SK-N-SH (cell line): ENCODE measurements at places on chromosomes 7 and 10. TPM values are rescaled to one million over a fixed set of nuclear protein-coding genes. Genes with fewer than 3 reads are reported as not detected.

DNA sequence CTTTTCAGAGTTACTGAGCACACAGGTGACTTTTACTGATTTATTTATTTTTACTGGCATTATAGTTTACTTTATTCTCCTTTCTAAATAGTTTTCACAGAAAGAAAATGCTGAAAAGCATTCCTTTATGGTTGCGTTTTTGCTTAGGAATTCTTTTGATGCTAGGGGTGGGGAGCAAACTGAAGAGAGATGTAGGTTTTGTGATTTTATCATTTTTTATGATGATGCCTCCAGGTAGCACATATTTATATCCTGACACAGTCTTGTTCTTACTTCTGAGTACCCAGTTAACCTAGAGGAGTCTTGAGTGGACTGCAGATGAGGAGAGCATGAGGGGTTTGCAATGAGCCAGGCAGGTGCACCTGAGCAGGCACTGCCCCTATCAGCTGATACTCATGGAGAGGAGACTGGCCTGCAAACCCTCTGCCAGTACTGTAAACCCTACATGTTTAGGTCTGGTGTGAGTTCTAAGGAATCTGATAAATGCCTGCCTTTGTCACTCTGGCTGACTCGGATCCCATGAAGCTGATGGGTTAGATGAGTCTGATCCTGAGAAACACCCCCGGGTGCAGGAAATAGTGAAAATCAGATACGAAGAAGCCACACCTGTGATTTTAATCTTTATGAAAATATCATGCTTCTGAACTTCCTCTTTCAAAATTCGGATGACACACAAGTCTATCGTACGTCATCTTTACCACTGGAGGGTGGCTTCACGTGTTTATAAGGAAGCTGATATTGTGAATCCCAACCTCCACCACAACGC, 302.9 kb downstream of the WDR37 start:
- no peaks in the 10 kb centered on the region for H3K27me3 ChIP-seq
- no peak for DNase-seq
- no peaks in the 10 kb centered on the region for H3K36me3 ChIP-seq

- H3K36me3 ChIP-seq = no peaks in the 10 kb centered on the region
- H3K4me3 ChIP-seq = no peak overlapping the region
- no peak overlapping the region for H3K27ac ChIP-seq
- H3K27me3 ChIP-seq = peaks cover 38% of the 10 kb centered on the region; the same call in 1 of the 2 replicates
Observed at GRCh38 chr7:155943251-155943899, 131.1 kb upstream of the SHH start.

- H3K27ac ChIP-seq = no peak overlapping the region
- H3K27me3 ChIP-seq = peaks cover 33% of the 10 kb centered on the region
- no peak for DNase-seq
- H3K36me3 ChIP-seq = no peaks in the 10 kb centered on the region
Observed at GRCh38 chr7:50396856-50397255, 53.3 kb downstream of the FIGNL1 start.

GRCh38 chr10:128286762-128287500, 160.7 kb upstream of the MKI67 start:
- DNase-seq = peak; percentile 79
- no peaks in the 10 kb centered on the region for H3K27me3 ChIP-seq
- no peaks in the 10 kb centered on the region for H3K4me1 ChIP-seq
- no peak overlapping the region for H3K27ac ChIP-seq
- H3K4me3 ChIP-seq = no peak overlapping the region

GRCh38 chr10:34102893-34103506, 712.1 kb downstream of the PARD3 start:
- no peaks in the 10 kb centered on the region for H3K36me3 ChIP-seq
- no peaks in the 10 kb centered on the region for H3K4me1 ChIP-seq
- H3K27ac ChIP-seq = no peak overlapping the region
- no peaks in the 10 kb centered on the region for H3K27me3 ChIP-seq
- H3K4me3 ChIP-seq = no peak overlapping the region

GRCh38 chr10:50033481-50033880, 34.3 kb upstream of the WASHC2A start:
- no peaks in the 10 kb centered on the region for H3K36me3 ChIP-seq
- DNase-seq = no peak
- H3K27ac ChIP-seq = no peak overlapping the region
- no peak overlapping the region for H3K4me3 ChIP-seq
- no peaks in the 10 kb centered on the region for H3K4me1 ChIP-seq

DNA sequence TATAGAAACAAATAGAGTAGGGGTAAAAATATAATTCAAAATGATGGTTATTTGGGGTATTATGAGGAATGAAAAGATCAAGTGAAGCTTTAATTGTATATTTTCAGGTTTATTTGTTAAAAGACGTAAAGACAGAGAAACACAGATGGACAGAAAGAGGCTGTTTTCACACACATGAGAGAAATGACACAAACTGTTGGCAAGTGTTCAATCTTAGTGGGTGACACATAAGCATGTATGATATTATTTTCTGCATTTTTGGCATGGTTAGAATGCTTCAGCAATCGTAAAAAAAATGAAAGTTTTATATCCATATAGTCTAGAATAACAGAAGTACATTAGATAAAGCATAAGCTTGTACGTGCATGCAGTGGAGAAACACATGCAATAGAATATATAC, 464.4 kb upstream of the AKR1E2 start:
- H3K27me3 ChIP-seq = no peaks in the 10 kb centered on the region
- H3K36me3 ChIP-seq = no peaks in the 10 kb centered on the region
- no peak for DNase-seq
- no peak overlapping the region for H3K27ac ChIP-seq
- H3K4me3 ChIP-seq = no peak overlapping the region

GRCh38 chr7:87886875-87887274, 10.6 kb downstream of the DBF4 start:
- no peak overlapping the region; the same call in 1 of the 2 replicates for H3K4me3 ChIP-seq
- H3K27me3 ChIP-seq = no peaks in the 10 kb centered on the region
- H3K4me1 ChIP-seq = no peaks in the 10 kb centered on the region

- no peak for DNase-seq
- no peak overlapping the region for H3K27ac ChIP-seq
- H3K36me3 ChIP-seq = no peaks in the 10 kb centered on the region
Observed at GRCh38 chr10:77630507-77630848, 7.1 kb downstream of the KCNMA1 start.

DNA sequence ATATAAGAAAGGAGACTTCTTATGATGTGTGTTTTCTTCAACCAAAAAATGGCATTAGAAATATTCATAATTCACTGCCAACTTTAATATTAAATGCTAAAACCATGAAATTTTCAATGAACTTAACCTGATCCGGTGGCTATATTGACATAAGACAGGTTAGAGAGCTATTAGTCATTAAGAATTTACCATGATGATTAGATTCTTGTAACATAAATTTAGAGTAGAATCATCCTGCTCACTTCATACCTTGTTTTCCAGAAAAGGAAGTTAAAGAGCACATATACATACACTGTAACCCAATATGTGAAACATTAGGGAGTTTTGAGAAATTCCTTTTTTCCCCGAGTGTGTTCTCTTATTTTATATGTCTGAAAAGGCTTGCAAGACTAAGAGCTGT, 430.3 kb upstream of the SEMA3A start:
- no peak for DNase-seq
- H3K4me1 ChIP-seq = no peaks in the 10 kb centered on the region; the same call in 1 of the 2 replicates
- no peaks in the 10 kb centered on the region for H3K27me3 ChIP-seq
- no peak overlapping the region for H3K4me3 ChIP-seq
- peak overlapping the region; percentile 10; the same call in 1 of the 2 replicates for H3K27ac ChIP-seq

DNA sequence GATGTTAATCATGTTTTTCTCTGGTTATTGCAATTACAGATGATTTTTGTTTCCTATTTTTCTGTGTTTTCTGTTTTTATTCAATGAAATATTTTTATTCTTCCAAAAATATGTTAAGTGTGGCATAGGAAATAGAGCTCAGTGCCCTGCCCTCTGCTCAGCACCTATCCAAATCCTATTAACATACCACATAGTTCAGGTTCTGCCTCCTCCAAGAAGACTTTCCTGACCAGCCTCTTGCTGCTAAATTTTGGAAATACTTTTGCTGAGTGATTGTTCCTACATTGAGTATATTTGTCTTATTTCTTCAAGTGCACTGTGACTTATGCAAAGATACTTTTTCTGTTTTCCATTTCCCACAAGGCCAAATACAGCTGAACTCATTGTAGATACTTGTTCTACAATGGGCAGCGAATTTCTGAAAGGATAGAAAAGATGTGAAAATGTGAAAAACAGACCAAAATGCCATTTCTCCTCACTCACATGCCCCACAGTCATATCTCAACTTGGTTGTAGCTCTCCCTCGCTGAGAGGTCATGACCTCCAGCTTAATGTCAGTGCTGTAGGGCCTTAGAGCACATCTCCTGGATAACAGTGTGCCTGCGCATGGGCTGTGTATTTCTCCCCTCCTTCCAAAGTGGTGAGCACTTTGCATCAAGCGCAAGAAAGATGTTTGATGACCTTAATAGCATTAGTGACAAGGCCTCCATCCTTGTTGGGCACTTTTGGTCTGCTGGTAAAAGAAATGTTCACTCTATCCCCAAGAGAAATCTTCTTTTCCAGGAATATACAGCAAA, 677.3 kb downstream of the LRMDA start:
- no peaks in the 10 kb centered on the region for H3K27me3 ChIP-seq
- no peaks in the 10 kb centered on the region for H3K36me3 ChIP-seq
- no peak overlapping the region for H3K27ac ChIP-seq
- H3K4me3 ChIP-seq = no peak overlapping the region
- peaks cover 28% of the 10 kb centered on the region for H3K4me1 ChIP-seq

DNA sequence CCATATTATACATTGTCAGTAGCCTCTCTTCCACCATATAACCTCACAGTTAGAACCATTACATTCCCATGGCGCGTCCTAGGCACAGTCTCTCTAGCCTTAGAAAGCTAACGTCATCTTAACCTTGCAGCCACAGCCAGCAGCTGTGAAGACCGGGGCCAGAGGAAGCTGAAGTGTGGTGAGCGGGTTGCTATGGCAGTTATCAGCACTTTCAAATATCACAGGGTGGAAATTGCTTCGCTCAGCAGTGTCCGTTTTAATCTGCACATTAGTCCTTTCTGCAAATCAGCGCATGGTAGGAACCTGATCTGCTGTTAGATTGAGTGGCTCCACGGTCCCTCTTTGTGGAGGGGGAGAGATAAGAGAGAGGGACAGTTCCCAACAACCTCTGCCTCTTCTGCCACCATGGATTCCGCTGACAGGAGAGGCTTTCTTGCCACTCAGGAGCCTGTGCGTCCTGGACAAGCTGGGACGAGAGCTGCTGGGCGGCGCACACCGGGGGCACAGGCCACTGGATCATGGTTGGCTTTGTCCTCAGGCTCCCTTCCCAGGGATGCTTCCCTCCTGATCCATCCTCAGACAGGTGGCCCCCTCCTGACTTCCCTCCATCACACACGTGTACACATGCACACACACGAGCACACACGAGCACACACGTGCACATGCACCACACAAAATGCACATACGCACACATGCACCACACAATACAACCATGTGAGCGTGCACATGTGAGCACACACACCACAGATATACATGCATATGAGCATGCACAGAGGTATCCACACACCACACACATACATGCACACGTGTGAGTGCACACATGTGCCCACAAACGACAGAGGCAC, 93.8 kb downstream of the WDR37 start:
- peaks cover 26% of the 10 kb centered on the region for H3K4me1 ChIP-seq
- H3K36me3 ChIP-seq = no peaks in the 10 kb centered on the region
- no peaks in the 10 kb centered on the region for H3K27me3 ChIP-seq
- H3K27ac ChIP-seq = no peak overlapping the region

DNA sequence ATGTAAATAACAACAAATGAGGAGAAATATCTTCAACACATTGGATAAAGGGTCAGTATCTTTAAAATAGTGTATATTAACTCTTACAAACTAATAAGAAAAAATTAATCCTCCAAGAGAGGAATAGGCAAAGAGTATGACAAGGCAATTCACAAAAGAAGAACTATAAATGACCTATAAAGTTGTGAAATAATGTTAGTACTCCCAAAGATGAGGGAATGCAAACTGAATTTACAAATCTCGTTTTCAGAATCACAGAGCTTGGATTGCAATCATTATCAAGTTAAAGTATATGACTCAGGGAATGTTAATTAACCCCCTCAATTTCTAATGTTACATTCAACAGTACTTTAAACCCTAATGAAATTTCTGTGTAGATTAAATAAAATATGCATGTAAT, 87.3 kb upstream of the TARP start:
- no peak overlapping the region for H3K27ac ChIP-seq
- H3K4me3 ChIP-seq = no peak overlapping the region
- DNase-seq = no peak
- H3K4me1 ChIP-seq = no peaks in the 10 kb centered on the region

DNA sequence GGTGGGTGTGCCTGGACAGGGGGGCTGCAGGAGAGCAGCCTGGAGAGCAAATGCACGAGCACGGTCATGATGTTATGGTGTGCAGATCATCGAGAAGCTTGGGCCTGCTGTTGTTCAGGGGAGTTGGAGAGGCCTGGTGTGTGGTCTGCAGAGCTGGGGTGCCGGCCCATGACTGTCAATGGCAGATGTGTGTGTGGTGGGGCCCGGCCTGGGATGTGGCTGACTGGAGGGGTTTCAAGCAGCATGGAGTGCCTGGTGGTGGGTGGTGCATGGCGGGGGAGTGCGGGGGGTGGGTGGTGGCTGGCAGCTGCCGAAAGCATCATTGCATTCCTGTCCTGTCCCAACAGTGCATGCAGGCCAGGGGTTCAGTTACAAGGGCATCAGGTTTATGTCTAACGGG, 122.6 kb downstream of the DOCK1 start:
- peaks cover 72% of the 10 kb centered on the region for H3K36me3 ChIP-seq
- no peak overlapping the region for H3K4me3 ChIP-seq
- H3K4me1 ChIP-seq = no peaks in the 10 kb centered on the region
- no peaks in the 10 kb centered on the region for H3K27me3 ChIP-seq

- no peaks in the 10 kb centered on the region; the same call in 1 of the 2 replicates for H3K27me3 ChIP-seq
- H3K4me1 ChIP-seq = no peaks in the 10 kb centered on the region
- no peak overlapping the region for H3K4me3 ChIP-seq
- DNase-seq = no peak
- H3K36me3 ChIP-seq = no peaks in the 10 kb centered on the region
Observed at GRCh38 chr7:64892666-64893309, 10.3 kb upstream of the ZNF273 start.

DNA sequence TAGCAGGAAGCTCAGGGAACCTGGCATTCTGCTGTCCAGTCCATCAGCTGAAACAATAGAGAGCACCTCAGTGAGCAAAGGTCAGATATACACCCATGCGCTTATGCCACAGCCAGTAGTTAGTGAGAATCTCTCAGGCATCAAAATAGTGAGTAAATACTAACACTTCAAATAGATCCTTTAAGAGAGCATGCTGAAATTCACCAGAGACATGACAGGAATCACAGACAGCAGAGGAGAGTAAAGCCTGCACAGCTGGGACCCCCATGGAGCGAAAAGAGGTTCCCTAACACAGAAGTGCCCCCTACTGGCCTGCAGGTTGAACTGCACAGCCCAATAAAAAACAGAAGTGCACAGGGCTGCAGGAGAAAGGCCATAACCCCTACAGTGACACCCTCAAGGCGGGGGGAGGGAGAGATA, 57.6 kb upstream of the ANTXRL start:
- no peaks in the 10 kb centered on the region for H3K36me3 ChIP-seq
- H3K27ac ChIP-seq = no peak overlapping the region
- no peaks in the 10 kb centered on the region for H3K27me3 ChIP-seq
- H3K4me1 ChIP-seq = no peaks in the 10 kb centered on the region
- peak; percentile 74 for DNase-seq

- no peaks in the 10 kb centered on the region for H3K4me1 ChIP-seq
- H3K27ac ChIP-seq = no peak overlapping the region
- no peak overlapping the region for H3K4me3 ChIP-seq
- no peak for DNase-seq
Observed at GRCh38 chr10:51768886-51769465, 69.6 kb upstream of the CSTF2T start.

CALHM3 gene
- polyA plus RNA-seq = not detected in 2 replicates

MRPL43 gene
- polyA plus RNA-seq = 173 and 208 TPM in 2 replicates

ZNF365 gene
- polyA plus RNA-seq = 4.5 and 5.9 TPM in 2 replicates

TSPAN13 gene
- polyA plus RNA-seq = 0.26 and 0.42 TPM in 2 replicates

C7orf33 gene
- polyA plus RNA-seq = not detected in 2 replicates

CALML5 gene
- not detected in 2 replicates for polyA plus RNA-seq

SYT15 gene
- polyA plus RNA-seq = 0.07 and 0.11 TPM in 2 replicates

COX19 gene
- 7.6 TPM in 2 replicates for polyA plus RNA-seq

COL26A1 gene
- 0.05 and 0.06 TPM in 2 replicates for polyA plus RNA-seq
